T-helper 17 cell (primary cell): ENCODE measurements at places on chromosomes 4 and X. TPM values are rescaled to one million over a fixed set of nuclear protein-coding genes. Genes with fewer than 3 reads are reported as not detected.

Gene ZNF711
- 1.8 TPM for total RNA-seq

- no peak for DNase-seq
These were observed 152.2 kb downstream of the ASMT start for GRCh38 chrX:1767026-1767425.

Gene HPGD
- total RNA-seq = 19.3 TPM

- no peak for DNase-seq
These were observed 25.8 kb upstream of the SEPTIN11 start for GRCh38 chr4:76923619-76924357.

Gene CYLC1
- not detected for total RNA-seq
